ENCODE measurements at places on chromosomes 4 and X.

DNA sequence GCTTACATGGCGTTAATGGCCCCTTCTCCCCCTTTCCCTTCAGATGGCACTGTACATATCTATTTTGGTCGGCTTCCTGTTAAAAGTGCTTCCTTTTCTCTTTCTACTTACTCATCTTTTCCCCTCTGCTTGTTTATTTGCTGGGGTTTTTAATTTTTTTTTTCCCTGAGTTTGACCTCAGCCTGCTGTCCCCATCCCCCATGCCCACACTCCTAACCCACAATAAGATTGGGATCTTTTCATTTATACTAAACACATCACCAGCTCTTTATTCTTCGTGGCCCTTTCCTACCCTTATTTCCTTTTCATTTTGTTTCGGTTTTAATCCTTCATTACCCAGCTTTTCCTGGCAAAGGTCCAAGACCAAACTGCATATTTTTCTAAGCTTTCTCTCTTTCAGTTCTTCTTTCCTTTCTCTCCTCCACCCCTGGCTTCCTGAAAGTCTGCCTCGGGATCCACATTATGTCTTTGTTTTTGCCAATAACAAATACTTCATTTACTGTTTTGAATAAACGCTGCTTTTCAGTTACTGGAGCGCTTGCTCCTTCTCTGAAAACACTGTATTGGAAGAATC is 152.0 kb upstream of the USP9X start:
- no peak for DNase-seq

- no peak for DNase-seq
Observed at GRCh38 chrX:56947699-56948098, 47.6 kb downstream of the SPIN3 start.

- DNase-seq: no peak
Observed at GRCh38 chr4:24632011-24632410, 47.7 kb upstream of the DHX15 start.

DNA sequence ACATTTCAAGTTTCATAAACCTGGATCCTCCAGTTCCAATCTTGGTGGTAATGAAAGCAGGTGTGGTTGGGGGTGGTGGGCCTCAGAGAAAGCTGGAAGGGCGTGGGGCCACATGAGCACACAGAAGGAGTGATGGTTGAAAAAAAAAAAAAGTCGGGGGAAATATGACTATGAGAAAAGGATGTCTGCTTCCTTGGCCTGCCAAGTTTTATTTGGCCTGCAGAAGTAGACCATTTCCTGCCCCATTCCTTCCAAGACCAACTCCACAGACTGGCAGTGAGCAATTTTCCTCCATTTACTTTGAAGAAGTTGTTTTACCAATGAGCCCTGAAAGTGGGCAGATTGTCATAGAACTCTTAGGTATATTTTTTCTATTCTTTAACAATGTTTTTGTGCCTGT is 43.3 kb downstream of the LNX1 start:
- DNase-seq: no peak

GRCh38 chr4:55445921-55446577 is 50.3 kb downstream of the TMEM165 start:
- DNase-seq: no peak

GRCh38 chr4:36274158-36274557 is 7.3 kb upstream of the DTHD1 start:
- no peak for DNase-seq

DNA sequence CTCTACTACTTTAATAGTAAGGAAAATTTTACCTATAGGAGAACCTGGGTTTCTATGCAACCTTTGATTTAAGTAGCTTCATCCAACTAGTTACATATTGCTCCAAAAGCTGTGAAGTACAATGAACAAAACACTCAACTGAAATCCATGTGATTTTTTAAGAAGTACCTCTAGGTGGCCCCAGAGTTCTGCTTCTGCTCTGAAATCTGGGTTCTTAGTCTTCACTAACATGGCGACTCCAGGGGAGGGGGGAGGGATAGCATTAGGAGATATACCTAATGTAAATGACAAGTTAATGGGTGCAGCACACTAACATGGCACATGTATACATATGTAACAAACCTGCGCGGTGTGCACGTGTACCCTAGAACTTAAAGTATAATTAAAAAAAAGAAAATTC is 73.4 kb upstream of the MAGEB2 start:
- DNase-seq: no peak

- no peak for DNase-seq
Observed at GRCh38 chrX:78452356-78452755, 124.9 kb upstream of the CYSLTR1 start.
